HAP-1 (cell line): ENCODE measurements at places on chromosomes 3 and 15.

- DNase-seq, result no peak
Observed at GRCh38 chr3:62621176-62621575, 247.8 kb upstream of the FEZF2 start.

DNA sequence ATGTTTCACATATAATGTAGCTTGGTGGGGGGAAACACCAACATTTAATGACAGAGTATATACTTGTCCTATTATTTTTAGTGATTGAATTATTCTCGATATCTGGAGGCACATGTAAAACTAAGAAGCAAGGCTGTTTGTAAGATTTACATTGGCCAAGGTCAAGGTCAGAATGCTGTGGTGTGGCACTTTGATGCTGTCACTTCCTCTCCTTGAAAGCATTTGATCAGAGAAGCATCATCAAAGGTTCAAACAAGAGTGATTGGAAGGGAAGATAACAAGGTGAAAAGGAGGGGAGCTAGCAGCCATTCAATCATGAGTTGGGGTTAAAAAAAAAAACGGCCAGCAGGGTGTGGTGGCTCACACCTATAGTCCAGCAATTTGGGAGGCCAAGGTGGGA, 26.4 kb downstream of the RTF1 start:
- no peak for DNase-seq

DNA sequence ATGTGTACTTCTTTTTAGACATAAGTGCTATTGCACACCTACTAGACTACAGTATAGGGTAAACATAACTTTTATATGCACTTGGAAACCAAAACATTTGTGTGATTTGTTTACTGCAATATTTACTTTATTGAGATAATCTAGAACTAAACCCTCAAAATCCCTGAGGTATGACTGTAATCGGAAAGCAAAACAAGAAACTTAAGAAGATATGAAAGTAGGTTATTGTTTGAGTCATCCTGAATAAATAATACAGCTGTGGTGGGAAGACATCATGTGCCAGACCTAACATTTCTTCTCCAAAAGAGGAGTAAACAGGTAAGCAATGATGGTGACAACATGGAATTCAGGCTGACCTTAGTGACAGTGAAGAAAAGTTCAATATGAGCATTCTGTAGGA, 765.5 kb downstream of the OTOL1 start:
- DNase-seq, result no peak

GRCh38 chr15:71219101-71219500, 103.8 kb downstream of the THSD4 start:
- DNase-seq, result no peak

GRCh38 chr3:180335050-180335449, 266.9 kb upstream of the TTC14 start:
- no peak for DNase-seq

GRCh38 chr3:32954506-32954905, 3.1 kb downstream of the CCR4 start:
- no peak for DNase-seq

DNA sequence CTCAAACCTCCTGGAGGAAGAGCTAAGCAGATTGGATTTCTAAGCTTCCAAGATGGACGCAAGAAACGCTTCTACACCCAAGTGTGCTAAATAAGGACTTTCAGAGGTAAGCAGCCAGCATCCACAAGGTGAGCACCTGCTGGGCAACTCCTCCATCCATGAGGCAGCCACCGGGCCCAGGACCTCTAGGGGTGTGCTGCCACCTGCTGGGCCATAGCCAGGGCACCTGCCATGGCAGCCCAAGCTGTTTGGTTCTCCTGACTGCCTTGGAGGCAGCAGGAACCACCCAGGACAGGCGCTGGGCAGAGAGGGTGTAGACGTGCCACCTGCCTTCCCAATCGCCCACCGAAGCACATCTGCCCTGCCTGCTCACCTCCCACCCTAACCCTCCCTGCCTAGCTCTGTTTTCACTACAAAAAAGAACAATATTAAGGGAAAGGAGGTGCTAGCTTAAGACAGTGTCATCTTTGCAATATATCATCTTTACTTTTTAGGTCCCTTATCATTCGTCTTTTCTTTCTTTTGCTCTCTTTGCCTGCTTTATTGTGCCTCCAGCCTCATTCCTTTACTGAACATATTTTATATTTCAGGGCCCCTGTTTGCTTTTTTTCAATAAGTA, 12.9 kb downstream of the C15orf62 start:
- peak; percentile 74 for DNase-seq

DNA sequence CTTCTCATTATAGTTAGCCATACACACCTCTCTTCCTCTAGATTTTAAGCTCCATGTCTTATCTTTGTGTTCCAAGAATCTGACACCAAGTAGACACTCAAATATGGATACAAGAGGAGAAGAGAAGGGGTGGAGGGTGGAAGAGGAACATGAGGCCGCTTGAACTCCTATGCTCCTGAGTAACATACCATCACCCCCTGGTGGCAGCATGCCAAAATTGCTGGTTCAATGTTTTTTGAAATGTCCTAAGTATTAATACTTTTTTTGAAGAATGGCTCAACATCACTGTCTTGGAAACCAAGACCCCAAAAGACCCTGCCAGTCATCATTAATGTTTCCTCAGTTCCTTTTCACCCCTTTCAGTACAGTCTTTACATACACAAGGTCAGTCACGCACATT, 71.8 kb upstream of the HACD2 start:
- no peak for DNase-seq

GRCh38 chr3:141710888-141711616, 27.0 kb upstream of the RNF7 start:
- no peak for DNase-seq

DNA sequence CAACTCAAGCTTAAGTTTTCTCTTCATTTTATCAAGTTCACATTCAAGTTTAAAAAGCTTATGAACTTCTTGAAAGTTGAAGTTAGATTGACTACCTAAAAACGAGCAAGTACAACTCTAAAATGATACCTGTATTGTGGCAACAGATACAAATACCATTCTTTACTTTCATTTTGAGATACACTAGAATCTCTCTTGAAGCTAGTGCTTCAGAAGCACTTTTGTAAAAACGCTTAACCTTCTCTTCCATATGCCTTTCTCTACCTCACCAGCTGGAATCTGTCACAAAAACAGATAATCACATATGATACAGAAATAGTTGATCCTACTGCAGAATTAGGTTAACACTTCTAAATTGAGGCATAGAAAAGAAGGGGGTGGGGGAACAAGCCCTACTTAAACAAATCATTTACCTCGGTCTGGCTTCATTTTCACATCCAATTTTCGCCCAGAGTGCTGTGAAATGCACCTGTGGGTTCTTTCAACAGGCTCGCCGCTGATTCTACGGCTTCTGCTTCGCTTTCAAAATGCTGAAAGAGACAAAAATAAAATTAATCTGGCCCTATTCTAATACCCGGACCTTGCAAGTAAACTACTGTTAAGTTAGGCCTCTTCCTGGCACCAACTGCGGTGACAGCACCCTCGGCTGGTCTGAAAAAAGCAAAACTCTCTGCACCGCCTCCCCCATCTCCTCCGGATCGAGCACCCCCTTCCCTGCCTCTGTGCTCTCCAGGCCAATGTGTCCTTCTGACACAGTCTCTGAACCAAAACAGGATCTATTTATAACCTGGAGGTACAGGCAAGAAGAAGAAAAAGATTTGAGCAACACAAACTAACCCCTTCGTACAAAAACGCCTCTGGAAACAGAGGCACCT, 1.4 kb downstream of the ATOSA start:
- DNase-seq, result peak; percentile 64

DNA sequence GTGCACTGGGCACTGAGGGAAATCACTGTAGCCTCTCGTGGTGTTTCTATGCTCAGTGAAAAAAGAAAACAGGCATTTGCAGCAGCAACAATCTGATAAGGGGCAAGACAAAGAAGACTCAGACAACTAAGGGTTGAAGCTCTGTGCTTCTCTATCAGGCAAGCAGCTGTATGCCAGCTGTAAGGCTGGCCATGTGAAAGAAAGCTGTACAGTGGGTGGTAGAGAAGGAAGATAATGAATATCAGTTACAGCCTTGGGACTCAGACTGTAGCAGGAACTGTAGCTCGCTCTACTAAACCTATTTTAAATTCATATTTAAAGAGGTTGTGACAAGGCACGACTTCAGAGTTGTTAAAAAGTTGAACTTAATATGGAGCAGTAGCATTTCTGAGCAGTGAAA, 76.3 kb downstream of the VGLL3 start:
- no peak for DNase-seq

DNA sequence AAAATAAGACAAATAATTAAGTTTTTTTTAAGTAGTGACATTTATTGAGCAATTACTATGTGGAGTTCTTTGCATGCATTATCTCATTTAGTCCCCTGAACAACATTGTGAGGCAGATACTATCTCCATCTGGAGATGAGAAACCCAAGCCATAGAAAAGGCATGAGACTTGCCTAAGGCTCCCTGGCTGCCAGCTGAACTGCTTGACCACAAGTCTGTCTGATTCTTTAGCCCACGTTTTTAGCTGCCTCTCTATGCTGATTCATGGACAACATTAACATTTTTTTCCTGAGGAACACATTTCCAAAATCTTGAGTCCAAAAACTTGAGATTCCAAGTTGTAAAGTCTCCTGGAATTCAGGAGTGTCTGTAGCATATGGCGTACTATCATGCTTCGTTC, 263.6 kb upstream of the GOLGA6L4 start:
- no peak for DNase-seq

GRCh38 chr3:132573797-132574211, 23.3 kb upstream of the ACKR4 start:
- DNase-seq, result no peak

DNA sequence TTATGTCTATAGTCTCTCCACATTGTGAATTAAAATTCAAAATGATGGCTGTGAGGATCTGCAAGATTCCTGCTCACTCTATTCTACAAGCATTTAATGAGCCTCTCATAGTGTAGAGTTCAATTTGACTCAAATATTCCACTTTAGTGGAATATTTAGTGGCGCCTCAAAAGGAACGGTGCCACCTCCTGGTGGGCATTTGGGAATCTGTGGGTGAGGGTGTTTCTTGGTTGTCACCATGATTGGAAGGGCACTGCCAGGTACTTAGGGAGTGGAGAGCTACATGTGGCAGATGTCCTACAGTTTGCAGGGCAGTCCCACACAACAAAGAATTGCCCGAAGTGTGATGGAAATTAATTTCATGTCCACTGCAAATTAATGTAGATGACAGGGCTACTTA, 21.5 kb upstream of the KCNMB3 start:
- DNase-seq, result no peak

DNA sequence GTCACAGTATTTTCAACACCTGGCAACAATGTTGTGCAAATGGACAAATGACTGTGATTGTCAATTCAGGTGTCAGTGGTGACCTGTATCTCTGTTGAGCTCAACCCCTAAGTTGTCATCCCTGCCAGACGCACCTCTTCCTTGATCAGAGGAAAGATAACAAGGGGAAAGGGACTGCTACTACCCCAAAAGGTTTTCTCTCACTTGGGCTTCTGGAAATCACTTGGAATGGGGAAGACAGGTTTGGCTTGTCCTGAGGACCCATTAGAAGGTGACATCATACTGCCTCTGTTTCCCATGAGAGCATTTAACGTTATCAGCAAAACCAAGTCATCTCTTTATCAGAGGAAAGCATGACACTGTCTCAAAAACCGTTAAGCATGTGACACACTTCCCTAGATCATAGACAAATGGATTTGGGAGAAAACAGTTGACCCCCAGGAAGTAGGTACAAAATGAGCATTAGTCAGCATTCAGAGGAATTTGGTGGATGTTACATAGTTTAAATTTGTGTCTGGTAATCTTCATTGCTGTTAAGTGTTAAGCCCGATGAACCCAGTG, 769.5 kb downstream of the GRM7 start:
- DNase-seq, result no peak

DNA sequence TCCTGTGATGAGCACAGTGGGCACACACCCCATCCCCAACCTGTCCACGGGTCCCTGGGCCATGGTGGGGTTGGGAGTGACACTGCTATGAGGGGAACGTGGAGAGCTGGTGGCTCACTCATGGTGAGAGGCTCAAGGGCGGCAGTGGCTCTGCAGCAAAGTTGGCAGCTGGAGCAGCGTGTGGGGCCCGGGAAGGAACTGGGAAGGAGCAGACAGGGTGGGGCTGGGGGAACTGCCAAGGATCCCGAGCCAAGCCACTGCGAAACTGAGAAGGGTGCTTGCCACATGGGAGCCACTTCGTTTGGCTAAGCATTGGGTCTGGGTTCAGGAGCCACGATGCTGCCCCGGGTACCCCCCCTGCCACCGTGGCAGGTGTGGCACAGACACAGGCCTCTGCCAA, 80.1 kb downstream of the SNRK start:
- no peak for DNase-seq

GRCh38 chr3:190780524-190780923, 82.0 kb downstream of the GMNC start:
- DNase-seq, result no peak

DNA sequence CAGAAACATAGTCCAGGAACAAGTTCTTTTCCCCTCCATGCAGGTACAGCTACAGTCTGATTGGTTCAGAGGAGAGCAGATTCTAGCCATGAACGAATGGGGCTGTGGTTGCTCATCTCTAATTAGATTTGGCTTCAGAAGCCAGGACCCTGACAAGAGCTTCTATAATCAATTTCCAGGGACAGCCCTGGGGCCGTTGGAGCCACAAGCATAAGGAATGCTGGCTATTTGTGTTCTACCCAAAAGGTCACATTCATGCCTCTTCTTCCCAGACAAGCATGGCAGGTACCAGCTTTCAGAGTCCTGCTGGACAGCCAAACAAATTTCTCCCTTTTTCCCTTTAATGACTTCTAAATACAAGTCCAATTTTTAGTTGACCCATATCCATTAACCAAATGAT, 215.5 kb upstream of the LRTM1 start:
- no peak for DNase-seq

DNA sequence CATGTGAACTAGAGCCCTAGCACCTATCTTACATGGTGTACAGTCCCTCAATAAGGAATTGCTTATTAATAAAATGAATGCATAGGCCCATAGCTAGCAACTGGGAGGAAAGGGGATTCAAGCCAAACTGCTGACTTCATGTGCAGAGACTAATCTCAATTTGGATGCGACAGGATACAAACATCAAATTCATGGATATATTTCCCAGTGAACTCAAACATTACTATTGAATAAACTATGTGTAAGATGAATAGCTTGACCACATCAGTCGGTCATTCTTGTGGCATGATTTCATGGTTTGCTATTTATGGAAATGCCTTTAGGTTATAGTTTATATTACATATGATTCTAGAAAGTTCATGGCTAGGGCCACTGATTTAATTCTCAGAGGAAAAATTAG, 268.6 kb upstream of the SLITRK3 start:
- DNase-seq, result no peak

- no peak for DNase-seq
Observed at GRCh38 chr3:134354612-134355251, 19.5 kb downstream of the AMOTL2 start.

GRCh38 chr3:16071206-16071605, 103.3 kb upstream of the GALNT15 start:
- no peak for DNase-seq

DNA sequence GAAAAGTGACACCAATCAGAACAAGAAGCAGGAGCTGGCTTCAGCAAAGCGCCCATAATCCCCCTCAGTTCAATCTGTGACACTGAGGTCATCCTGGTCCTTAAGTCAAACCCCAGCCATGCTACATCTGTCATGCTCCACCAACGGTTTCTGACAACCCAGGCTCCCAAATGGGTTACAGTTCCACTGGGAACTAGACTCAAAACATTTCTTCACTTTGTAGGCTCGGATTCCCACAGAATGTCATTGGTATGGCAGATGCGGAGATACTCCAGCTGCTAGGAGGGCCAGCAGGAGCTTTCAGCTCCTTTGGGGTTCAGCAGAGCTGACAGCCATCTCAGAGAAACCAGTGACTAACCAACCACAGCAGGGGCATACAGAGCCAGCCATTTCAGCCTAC, 48.9 kb downstream of the SUMF1 start:
- no peak for DNase-seq
